Caco-2 (cell line): ENCODE measurements at places on chromosomes 1 and 21.

- H3K36me3 ChIP-seq = no peaks in the 10 kb centered on the region
- H3K4me3 ChIP-seq = no peak overlapping the region
- H3K27ac ChIP-seq = no peak overlapping the region
- H3K4me1 ChIP-seq = no peaks in the 10 kb centered on the region
- H3K27me3 ChIP-seq = no peaks in the 10 kb centered on the region
These were observed 171.1 kb upstream of the CSF3R start for GRCh38 chr1:36653850-36654249.

- no peak overlapping the region for H3K27ac ChIP-seq
- no peak for DNase-seq
- H3K36me3 ChIP-seq = no peaks in the 10 kb centered on the region
- H3K4me1 ChIP-seq = no peaks in the 10 kb centered on the region
- H3K27me3 ChIP-seq = no peaks in the 10 kb centered on the region
These were observed 479.8 kb downstream of the DISC1 start for GRCh38 chr1:232106415-232106814.

GRCh38 chr1:10728595-10729410, 67.6 kb downstream of the CASZ1 start:
- no peak overlapping the region for H3K27ac ChIP-seq
- H3K36me3 ChIP-seq = no peaks in the 10 kb centered on the region
- peaks cover 8% of the 10 kb centered on the region for H3K4me1 ChIP-seq
- no peak for DNase-seq
- no peaks in the 10 kb centered on the region for H3K27me3 ChIP-seq

DNA sequence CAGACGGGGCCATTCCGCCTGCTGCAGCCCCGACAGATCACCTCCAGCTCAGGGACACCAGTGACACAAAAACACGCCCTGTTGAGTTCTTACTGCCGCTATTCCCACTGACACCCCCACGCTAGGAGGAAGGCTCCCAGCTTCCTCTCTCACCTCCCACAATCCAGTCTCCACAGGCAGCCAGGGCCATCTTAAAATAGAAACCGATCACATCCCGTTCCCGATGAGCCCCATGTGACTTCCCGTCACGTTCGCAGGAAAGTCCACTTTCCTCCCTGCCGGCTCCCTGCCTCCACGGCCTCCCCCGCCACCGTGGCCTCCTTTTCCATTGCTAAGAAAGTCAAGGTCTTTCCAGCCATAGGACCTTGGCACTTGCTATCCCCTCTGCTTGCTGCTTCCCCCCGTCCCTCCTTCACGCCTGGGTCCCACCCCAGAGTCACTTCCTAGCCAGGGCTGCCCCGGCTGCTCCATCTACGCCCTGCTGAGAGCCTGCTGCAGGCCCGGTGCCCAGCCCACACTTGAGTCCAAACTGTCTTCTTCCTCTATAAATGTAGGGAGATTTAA, 24.0 kb upstream of the DDOST start:
- no peak overlapping the region for H3K27ac ChIP-seq
- H3K27me3 ChIP-seq = no peaks in the 10 kb centered on the region
- H3K4me1 ChIP-seq = no peaks in the 10 kb centered on the region

- peaks cover 13% of the 10 kb centered on the region for H3K4me1 ChIP-seq
- H3K27me3 ChIP-seq = no peaks in the 10 kb centered on the region
- H3K36me3 ChIP-seq = no peaks in the 10 kb centered on the region
- H3K27ac ChIP-seq = no peak overlapping the region
- DNase-seq = no peak
These were observed 106.5 kb downstream of the PLPP3 start for GRCh38 chr1:56472860-56473259.

- H3K27ac ChIP-seq = no peak overlapping the region
- H3K36me3 ChIP-seq = peaks cover 3% of the 10 kb centered on the region
- no peaks in the 10 kb centered on the region for H3K4me1 ChIP-seq
- DNase-seq = no peak
- no peak overlapping the region for H3K4me3 ChIP-seq
These were observed 30.7 kb downstream of the MRAP start for GRCh38 chr21:32329331-32329730.

GRCh38 chr21:41772351-41773080, 5.7 kb upstream of the RIPK4 start:
- no peaks in the 10 kb centered on the region for H3K27me3 ChIP-seq
- peaks cover 22% of the 10 kb centered on the region for H3K4me1 ChIP-seq
- no peaks in the 10 kb centered on the region for H3K36me3 ChIP-seq
- H3K4me3 ChIP-seq = no peak overlapping the region
- no peak for DNase-seq
- peak overlapping the region; percentile 30 for H3K27ac ChIP-seq

- no peak overlapping the region for H3K4me3 ChIP-seq
- H3K27me3 ChIP-seq = no peaks in the 10 kb centered on the region
- H3K27ac ChIP-seq = no peak overlapping the region
- no peak for DNase-seq
- no peaks in the 10 kb centered on the region for H3K36me3 ChIP-seq
These were observed 11.2 kb downstream of the CD84 start for GRCh38 chr1:160567858-160568682.

GRCh38 chr1:56797065-56797685, 22.0 kb downstream of the FYB2 start:
- no peak overlapping the region for H3K27ac ChIP-seq
- no peaks in the 10 kb centered on the region for H3K36me3 ChIP-seq
- no peak for DNase-seq
- no peaks in the 10 kb centered on the region for H3K4me1 ChIP-seq
- H3K27me3 ChIP-seq = no peaks in the 10 kb centered on the region

DNA sequence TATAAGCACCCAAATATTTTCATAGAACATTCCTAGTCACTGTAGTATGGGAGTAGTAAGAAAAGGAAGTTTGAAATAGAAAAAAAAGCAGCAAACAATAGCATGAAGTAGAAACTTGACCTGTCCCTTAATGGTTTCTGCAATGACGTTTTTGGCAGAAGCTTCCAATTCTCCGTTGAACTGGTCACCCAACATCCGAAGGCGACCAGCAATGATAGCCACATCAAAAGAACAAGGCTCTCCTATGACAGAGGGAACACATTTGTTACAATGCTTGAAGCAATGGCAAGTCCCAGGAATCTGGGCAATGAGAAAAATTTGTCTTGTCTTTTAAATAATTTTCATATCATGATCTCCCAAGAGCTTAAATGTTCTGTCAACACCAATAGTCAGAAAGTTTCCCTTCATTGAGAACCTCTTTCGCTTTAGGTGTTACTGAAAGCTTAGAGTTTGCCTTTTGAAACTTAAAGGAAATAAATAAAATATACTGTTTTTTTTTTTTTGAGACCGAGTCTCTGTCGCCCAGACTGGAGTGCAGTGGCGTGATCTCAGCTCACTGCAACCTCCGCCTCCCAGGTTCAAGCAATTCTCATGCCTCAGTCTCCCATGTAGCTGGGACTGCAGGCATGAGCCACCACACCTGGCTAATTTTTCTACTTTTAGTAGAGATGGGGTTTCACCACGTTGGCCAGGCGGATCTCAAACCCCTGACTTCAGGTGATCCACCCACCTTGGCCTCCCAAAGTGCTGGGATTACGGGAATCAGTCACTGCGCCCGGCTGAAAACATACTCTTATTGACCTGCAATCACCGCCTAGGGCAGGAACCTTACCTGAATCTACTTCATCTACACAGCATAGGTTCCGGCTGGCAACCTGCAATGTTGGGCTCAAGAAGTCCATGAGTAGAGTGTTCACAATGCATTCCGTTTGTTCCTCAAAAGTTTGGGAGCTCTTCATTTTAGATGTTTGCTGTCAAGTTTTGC, 672 bp downstream of the BCL2L15 start:
- H3K4me3 ChIP-seq = no peak overlapping the region
- DNase-seq = no peak
- no peak overlapping the region for H3K27ac ChIP-seq

DNA sequence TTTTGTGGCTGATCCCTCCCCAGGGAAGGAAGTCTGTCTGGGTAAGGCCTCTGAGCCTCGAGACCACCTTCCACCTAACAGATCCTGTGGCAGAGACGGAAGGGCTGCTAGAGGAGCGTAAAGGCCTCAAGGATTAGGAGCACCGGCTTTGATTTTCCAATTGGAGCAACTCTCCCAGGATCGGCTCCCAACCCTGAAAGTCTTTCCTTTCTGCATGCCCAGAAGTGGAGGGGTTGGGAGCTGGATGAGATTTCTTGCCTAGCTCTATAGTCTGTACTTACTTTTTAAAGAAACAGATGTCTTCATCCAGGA, 41.4 kb downstream of the ELK4 start:
- H3K27ac ChIP-seq = no peak overlapping the region
- no peaks in the 10 kb centered on the region for H3K27me3 ChIP-seq
- no peak overlapping the region for H3K4me3 ChIP-seq
- DNase-seq = no peak
- no peaks in the 10 kb centered on the region for H3K4me1 ChIP-seq

GRCh38 chr1:161549652-161550051, at the start of gene FCGR3A:
Gene FCGR3A, minus strand, starts transcription at chr1:161549818. Its CDS starts 82 bp downstream, at chr1:161549736.
- no peaks in the 10 kb centered on the region for H3K27me3 ChIP-seq
- H3K27ac ChIP-seq = no peak within 1 kb of the TSS
- H3K4me1 ChIP-seq = no peaks in the 10 kb centered on the region
- no peaks in the 10 kb centered on the region for H3K36me3 ChIP-seq

DNA sequence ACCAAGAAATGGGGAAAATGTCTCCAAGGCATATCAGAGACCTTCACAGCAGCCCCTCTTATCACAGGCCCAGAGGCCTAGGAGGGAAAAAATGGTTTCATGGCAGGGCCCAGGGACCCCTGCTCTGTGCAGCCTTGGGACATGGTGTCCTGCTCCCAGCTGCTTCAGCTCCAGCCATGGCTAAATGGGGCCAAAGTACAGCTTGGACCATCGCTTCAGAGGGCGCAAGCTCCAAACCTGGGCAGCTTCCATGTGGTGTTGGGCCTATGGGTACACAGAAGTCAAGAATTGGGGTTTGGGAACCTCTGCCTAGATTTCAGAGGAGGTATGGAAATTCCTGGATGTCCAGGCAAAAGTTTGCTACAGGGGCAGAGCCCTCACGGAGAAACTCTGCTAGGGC, 282.4 kb upstream of the BEND5 start:
- H3K4me1 ChIP-seq = no peaks in the 10 kb centered on the region
- H3K27me3 ChIP-seq = no peaks in the 10 kb centered on the region
- no peak overlapping the region for H3K4me3 ChIP-seq
- H3K27ac ChIP-seq = no peak overlapping the region
- no peak for DNase-seq
- no peaks in the 10 kb centered on the region for H3K36me3 ChIP-seq

DNA sequence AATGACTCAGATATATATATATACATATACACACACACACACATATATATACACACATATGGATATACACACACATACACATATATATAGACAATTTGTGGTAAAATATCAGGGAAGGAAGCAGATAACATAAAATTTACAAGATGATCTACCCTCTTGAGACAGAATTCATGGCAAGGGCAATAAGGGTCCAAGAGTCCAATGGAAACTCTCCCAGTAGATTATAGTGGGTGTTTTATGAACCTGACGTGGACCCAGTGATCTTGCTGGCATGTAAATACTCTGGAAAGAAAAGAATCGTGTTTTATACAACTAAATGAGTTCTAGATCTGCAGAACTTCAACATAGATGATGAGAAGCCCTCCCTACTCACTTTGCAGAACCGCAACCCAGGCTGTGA, 49.3 kb downstream of the DENND1B start:
- H3K27ac ChIP-seq = no peak overlapping the region
- no peaks in the 10 kb centered on the region for H3K27me3 ChIP-seq
- DNase-seq = no peak
- H3K4me1 ChIP-seq = no peaks in the 10 kb centered on the region
- H3K4me3 ChIP-seq = no peak overlapping the region
- H3K36me3 ChIP-seq = no peaks in the 10 kb centered on the region

DNA sequence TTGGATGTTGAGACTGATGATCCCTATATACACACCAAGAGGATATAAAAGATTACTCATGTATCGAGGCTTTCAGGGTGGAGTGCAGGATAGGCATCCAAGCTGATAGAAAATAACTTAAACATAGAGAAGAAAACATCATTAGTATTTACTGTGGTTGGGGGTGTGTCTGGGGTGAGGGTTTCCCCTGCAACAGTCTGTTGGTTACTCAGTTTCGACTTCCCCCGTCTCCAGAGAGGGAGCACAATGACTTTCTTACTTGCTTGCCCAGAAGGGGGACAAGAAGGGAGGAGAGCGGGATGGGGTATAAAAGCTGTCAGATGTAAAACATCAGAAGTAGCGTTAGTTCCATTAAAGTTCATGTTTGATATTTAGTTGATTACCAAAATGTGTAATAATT, 717.4 kb upstream of the ZP4 start:
- H3K36me3 ChIP-seq = no peaks in the 10 kb centered on the region
- H3K27ac ChIP-seq = no peak overlapping the region
- H3K27me3 ChIP-seq = no peaks in the 10 kb centered on the region
- no peak for DNase-seq
- no peaks in the 10 kb centered on the region for H3K4me1 ChIP-seq

GRCh38 chr1:112549590-112549989, 40.8 kb downstream of the WNT2B start:
- no peaks in the 10 kb centered on the region for H3K4me1 ChIP-seq
- no peak overlapping the region for H3K4me3 ChIP-seq
- DNase-seq = no peak
- no peak overlapping the region for H3K27ac ChIP-seq

DNA sequence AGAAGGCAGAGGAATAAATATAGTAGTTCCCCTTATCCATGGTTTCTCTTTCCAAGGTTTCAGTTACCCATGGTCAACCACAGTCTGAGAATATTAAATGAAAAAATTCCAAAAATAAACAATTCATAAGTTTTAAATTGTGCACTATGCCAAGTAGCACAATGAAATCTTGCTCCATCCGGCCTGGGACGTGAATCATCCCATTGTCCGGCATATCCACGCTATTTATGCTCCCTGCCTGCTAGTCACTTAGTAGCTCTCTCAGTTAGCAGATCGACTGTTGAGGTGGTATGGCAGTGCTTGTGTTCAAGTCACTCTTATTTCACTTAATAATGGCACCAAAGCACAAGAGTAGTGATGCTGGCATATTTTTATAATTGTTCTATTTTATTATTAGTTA, 58.6 kb upstream of the ARHGAP29 start:
- H3K4me1 ChIP-seq = peaks cover 23% of the 10 kb centered on the region
- DNase-seq = no peak
- no peak overlapping the region for H3K4me3 ChIP-seq
- H3K36me3 ChIP-seq = no peaks in the 10 kb centered on the region
- H3K27ac ChIP-seq = no peak overlapping the region
- no peaks in the 10 kb centered on the region for H3K27me3 ChIP-seq
